ENCODE measurements at places on chromosomes 1 and 21. TPM values are rescaled to one million over a fixed set of nuclear protein-coding genes. Genes with fewer than 3 reads are reported as not detected.

The TSSK3 gene
- total RNA-seq = 1.5 TPM

The CRYBG2 gene
- 2.9 TPM for total RNA-seq

GRCh38 chr1:159996653-159997052 lies 35.1 kb downstream of the PIGM start:
- DNase-seq = no peak

GRCh38 chr1:217253985-217254384 lies 376.9 kb downstream of the GPATCH2 start:
- DNase-seq = no peak

- peak; percentile 74 for DNase-seq
Observed at GRCh38 chr1:50332941-50333594, 90.2 kb downstream of the DMRTA2 start.

The HLX gene
- total RNA-seq = 4.1 TPM

DNA sequence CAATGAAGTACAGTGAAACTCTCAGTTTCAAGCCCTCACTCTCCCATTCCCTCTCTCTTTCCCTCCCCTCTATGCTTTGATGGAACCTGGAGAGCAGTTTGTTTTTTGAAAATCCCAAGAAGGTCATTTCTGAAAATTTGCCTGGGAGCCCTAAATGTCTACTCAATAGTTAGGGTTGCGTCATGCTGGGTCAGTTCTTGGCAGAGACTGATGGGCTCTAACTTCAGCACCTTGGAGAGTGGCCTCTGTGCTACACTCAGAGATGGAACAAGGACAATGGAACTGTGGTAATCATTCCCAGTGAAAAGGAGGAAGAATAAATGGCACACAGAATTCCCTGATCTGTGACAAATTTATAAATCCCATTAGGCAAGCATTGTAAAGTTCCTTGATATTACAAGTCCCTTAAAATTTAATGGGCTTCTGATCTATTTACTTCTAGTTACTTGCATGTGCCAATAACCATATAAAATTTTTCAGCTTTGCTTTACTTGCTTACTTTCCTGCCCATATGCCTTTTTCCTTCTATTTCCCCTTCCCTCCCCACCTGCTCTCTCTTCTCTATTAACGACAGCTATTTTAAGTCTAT lies 182.9 kb upstream of the KCND3 start:
- DNase-seq = peak; percentile 17

- DNase-seq = no peak
Observed at GRCh38 chr1:187203257-187203656, 374.5 kb downstream of the PLA2G4A start.

GRCh38 chr21:45264912-45265515 lies 22.7 kb downstream of the POFUT2 start:
- DNase-seq = no peak
